Left ventricle myocardium inferior (tissue), 1 donor: ENCODE measurements at places on chromosomes 5 and 9. TPM values are rescaled to one million over a fixed set of nuclear protein-coding genes. Genes with fewer than 3 reads are reported as not detected.

GRCh38 chr5:128123936-128124335 lies 40.4 kb downstream of the SLC12A2 start:
- no peak for DNase-seq

- DNase-seq: no peak
Measured at GRCh38 chr5:136701191-136701590, 335.8 kb upstream of the TRPC7 start.

- no peak for DNase-seq
Measured at GRCh38 chr9:78756813-78757510, 460.0 kb downstream of the PSAT1 start.

DNA sequence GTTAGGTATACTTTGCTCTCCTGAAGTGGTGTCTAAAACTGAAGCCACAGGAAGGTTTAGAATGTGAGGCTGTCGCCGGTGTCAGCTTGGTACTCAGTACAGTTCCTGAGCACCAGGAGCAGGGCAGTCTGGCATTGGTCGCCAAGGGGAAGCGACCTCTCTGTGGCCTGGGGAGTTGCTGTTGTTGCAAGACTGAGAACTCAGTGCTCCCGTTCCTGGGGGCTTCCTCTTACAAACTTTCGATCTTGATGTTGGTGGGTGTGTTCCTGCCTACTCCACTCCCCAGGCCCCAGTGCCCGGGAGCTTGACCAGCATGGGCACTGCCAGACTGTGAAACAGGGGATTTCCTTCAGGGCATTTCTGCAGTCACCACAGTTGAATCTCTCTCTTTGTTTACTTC lies 52.4 kb upstream of the PPARGC1B start:
- DNase-seq: peak; percentile 41

TOPORS gene
- 8.4 TPM for total RNA-seq

GRCh38 chr9:8447601-8448000 lies 648.0 kb upstream of the DMAC1 start:
- DNase-seq: no peak

DNA sequence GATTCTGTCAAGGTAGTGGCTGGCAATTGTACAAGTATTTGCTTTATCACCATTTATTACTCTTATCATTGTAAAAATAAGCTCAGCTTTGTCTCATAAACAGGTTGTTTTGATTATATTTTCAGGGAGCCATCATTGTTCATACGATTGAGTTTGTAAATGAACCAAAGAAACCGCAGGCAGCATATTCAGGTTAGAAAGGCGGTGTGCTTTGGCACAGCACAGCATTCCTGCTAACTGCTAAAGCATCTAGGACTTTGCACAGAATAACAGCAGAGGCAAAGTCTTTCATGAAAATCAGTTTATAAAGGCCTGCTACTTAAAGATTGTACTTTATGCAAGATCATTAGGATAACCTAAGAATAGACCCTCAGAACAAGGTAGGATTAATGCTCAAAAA lies 281.5 kb upstream of the SLC24A2 start:
- no peak for DNase-seq

LCN1 gene
- total RNA-seq: not detected

DNA sequence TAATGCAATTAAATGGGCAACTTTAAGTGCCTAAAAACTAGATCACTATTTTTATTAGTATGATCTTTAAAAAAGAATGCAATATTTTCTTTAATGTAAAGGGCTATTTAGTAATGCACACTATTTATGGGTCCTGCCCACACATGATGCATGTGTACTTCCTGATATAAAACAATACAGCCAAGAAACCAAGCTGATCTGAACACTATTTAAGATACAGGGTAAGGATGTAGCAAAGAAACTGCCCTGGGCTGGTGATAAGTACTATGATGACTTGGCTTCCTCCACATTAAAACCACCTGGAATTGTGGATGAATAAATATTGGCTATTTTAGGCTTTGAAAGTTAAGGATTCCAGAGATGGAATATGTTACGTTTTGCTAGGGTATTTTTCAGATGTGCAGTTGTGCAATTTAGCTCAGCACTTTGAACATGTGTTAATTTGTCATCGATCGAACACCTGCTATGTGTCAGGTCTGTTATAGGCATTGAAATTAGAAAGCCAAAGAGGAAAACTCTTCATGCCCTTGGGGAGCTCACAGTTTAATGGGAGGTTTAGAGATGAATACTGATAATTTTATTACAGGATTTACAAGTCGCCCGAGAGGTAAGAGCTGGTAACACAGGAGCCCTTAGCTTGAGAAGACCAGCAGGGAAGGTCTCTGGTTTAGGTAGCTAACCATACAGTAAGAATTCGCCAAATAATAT lies 276.7 kb downstream of the PLK2 start:
- no peak for DNase-seq

DNA sequence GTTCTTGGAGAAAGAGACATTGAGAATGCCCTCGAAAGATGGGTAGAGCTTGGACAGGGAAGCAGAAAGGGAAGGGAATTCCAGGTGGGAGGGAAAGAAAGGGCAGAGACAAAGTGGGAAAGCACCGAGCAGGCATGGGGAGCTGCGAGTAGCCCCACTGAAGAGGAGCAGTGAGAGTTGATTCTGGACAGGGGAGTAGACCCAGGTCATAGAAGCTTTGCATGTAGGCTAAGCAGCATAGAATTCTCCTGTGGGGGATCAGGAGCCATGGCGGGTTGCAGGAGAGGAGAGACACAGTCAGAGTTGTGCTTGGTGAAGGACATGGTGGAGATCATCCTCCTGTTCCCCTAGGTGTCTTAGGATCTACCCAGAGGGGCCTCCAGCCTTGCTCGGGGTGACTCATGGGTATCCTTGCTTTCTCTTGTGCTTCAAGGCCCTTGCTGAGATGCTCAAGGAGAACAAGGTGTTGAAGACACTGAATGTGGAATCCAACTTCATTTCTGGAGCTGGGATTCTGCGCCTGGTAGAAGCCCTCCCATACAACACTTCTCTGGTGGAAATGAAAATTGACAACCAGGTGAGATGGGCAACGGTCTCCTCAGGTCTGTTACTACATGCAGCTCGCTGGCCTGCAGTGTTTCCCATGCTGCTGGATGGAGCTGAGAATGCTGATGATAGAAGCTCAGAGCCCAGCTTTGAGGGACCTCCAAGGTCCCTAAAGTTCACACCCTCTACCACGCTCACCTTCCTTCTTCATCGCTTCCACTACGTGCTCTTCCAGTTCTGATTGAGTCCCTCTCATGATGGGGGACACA lies 64.5 kb downstream of the TSTD2 start:
- DNase-seq: no peak

DNA sequence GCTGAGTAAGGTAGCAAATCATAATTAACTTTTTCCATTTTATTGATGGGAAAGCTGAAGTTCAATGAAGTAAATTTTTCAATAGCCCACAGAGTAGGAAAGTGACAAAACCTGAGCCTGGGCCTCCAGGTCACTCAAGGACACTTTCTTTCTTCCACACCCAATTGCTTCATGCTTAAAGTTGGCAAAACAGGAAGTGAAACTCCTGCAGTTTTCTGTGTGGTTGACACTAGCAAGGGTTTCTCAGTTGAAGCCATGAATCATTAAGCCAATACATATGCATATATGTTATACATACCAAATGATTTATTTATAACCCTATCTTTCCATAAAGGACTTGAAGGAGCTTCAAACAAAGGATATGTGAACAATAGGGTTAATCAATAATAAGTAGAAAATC lies 13.9 kb downstream of the TLR4 start:
- DNase-seq: no peak

GRCh38 chr9:78070521-78070920 lies 38.9 kb upstream of the GNAQ start:
- no peak for DNase-seq

PCDHB7 gene
- total RNA-seq: 0.55 TPM

DNA sequence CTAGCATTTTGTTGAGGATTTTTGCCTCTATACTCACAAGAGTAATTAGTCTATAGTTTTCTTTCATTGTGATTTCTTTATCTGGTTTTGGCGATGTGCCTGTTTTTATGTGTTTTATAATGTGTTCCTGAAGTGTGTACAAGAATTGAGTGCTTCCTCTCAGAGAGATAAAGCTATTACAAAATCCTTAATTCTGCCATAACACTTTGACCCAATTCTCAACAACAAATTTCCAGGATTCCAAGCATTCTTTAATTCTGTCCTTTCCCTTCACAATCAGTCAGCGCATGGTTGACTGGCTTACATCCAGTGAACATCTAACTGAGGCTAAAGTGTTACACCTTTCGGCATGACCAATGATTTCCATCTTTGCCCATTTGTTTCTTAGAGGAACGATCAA lies 282.9 kb upstream of the MVB12B start:
- no peak for DNase-seq

SLCO6A1 gene
- not detected for total RNA-seq

DNA sequence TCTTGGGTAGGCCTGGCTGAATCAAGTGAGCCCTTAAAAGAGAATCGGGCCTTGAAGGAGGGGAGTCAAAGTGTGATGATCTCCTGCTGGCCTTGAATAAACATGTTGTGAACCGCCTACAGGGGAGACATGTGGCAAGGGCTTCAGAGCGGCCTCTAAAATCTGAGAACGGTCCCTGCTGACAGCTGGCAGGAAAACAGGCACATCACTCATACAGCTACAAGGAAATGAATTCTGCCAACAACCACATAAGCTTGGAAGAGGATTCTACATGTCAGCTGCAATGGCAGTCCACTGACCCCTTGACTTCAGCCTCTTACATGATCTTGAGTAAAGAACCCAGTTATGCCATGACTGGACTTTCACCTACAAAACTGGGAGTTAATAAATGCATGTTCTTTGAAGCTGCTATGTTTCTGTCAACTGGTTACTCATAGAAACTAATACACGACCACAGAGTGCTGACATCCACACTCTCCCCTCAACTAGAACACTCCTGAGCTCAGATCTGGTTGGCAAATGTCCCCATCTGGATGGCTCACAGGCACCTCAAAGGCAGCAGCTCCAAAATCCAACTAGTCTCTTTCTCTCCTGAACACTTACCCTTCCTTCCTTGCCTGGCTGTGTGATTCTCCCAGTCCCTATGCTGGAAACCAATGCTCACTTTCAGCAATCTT lies 333.1 kb downstream of the ASTN2 start:
- no peak for DNase-seq

GRCh38 chr9:99307851-99308250 lies 85.8 kb downstream of the SEC61B start:
- no peak for DNase-seq

DNA sequence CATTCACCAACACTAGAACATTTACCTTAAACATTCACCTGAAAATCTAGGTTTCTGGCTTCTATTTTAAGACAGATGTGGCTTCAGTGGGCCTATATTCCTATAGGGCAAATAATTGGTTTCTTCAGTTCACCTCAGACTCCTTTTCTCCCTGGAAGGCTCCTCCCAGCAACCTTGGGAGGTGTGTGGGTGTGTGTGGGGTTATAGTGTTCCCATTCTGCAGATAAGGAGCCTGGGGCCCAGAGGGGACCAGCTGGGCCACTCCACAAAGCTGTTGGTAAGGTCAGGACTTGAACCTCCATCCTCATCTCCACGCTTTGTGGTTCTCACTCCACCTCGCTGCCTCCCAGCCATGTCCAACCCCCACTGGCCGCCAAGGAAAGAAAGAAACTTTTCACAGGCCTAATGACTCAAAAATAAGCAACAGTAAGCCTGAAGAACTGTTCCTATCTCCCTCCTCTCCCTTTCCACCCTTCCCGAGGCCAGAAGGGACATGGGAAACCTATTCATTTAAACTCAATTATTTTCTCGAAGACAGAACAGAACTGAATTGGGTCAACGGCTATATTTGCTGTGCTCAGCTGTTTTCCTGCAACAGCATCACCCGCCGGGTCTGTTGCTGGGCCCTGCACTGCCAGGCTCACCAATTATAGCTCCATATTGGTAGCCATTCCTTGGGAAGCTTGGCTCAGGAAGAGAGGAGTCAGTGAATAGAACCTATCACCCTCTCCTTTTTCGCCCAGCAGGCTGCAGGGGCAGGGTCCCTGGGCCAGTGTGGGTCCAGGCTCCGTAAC lies 78.5 kb downstream of the DAB2IP start:
- no peak for DNase-seq

AP3B1 gene
- total RNA-seq: 22.0 TPM

DNA sequence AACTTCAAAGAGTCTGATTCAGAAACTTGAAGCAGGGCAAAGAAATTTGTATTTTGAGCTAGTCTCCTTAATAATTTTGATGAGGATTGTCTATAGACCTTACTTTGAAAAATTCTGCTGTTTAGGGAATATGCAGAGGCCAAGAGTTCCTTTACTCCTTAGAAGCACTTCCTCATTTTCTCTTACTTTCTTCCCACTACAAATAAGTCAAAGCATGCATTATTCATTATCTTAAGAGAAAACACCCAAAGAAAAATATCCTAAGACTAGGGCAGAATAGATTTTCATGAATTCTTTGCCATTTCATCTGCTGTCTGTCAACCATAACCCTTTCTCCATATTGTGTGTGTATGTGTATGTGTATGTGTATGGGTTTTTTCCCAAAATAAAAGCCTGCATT lies 307.9 kb downstream of the KCTD16 start:
- DNase-seq: no peak

- DNase-seq: no peak
Measured at GRCh38 chr5:154779105-154779504, 23.9 kb downstream of the LARP1 start.

PCDHA10 gene
- total RNA-seq: 0.05 TPM

DNA sequence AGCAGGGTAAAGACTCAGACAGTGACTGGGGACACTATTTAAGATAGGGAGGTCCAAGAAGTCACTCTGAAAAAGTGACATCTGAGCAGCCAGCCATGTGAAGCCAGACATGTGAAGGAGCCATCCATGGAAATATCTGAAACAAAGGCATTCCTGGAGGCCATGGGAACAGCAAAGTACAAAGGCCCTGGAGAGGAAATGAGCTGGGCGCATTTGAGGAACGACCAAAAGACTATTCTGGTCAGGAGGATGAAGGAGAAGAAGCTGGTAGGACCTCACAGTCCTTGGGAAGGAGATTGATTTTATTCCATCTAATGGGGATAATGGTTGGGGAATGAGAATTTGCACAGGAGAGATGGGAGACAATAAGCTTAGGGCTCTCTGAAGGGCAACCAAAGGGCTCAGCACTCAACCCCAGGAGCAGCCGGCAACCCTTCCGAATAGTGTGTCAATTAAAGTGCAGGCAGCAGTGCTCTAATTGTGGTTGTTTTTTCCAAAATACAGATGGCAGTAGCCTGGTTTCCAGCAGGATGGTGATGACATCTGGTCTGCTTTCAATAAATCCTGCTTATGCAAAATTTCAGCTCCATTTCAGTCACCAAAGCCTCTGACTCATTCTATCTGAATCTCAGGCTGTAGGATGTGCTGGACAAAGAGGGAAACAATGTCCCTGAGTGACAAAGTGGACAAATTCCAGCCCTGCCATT lies 26.7 kb downstream of the FOXI1 start:
- DNase-seq: no peak
